ENCODE measurements at places on chromosomes 1 and 21.

- no peak for DNase-seq
Observed at GRCh38 chr21:45632637-45633251, 10.8 kb upstream of the PCBP3 start.

- no peak for DNase-seq
Observed at GRCh38 chr1:62621907-62622306, 24.6 kb downstream of the ANGPTL3 start.

- DNase-seq = no peak
Observed at GRCh38 chr1:214901718-214902117, 180.8 kb upstream of the KCNK2 start.

GRCh38 chr1:179529482-179530195, 46.1 kb downstream of the NPHS2 start:
- no peak for DNase-seq

GRCh38 chr1:94022471-94023189, 98.3 kb downstream of the ABCA4 start:
- DNase-seq = no peak

DNA sequence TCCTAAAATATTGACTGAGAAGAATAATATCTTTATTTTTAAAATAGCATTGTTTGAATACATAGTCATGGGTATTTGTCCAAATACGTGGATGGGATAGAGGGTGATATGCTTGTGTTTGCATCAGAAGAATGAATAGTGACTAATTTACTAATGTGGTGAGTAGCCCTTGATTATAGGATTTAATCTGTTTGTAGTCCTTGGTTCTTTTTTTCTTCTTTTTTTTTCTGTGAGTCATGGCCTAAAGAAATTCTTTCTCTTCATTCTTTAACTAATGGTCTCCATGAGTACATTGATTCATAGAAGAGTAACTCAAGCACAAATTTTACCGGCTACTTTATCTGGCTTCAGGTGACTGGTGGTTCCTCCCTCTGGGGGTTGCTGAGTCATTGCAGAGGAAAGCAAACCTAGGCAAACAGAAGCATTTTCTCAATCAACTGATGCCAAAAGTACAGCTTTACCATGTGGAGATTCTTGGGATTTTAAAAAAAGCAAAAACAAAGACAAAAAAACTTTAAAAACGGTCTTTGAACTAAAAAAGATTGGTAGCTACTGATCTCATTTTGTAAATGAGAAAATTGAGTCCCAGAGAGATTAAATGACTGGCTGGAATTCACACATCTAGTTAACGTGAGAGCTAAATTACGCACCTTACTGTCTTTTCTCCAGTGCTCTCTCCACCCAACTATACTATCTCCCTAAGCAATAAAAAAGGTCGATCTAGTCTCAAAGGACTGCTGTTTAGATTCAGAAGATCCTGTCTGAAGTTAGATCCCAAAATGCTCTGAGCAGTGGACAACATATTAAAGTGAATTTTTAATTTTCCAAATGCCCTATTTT, 40.5 kb downstream of the AK5 start:
- no peak for DNase-seq

- DNase-seq = no peak
Observed at GRCh38 chr1:46812065-46812963, 13.5 kb downstream of the CYP4B1 start.

DNA sequence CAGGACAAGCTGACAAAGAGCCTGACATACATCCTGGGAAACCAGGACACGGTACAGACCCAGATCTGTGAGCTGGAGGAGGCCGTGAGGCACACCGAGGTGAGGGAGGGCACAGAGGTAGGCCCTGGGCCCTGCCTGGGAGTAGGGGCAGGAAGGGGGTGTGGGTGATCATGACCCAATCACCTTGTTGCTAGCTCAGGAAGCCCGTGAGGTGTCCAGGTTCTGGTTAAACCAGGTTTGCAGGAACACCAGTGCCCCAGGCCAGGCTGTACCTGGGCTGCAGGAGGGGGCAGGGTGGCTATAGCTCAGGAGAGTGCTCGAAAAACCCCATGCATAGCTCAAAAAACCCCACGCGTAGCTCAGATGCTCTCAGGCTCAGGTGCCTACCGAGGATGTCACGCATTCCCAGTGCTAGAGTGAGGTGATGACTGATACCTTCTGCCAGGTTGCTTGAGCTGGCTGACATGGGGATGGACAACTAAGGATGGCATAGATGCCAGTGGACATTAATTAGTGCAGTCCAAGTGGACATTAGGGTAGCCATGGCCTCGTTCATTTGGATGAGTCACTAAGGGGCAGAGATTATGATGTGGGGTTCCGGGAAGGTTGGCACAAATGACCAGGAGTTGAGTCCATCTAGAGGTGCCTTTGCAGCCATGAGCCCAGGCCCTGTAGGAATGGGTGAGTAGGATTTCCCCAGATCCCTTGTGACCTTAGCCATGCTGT, 3.7 kb downstream of the TRIM46 start:
- no peak for DNase-seq

GRCh38 chr1:61270761-61271411, 188.5 kb downstream of the NFIA start:
- no peak for DNase-seq

DNA sequence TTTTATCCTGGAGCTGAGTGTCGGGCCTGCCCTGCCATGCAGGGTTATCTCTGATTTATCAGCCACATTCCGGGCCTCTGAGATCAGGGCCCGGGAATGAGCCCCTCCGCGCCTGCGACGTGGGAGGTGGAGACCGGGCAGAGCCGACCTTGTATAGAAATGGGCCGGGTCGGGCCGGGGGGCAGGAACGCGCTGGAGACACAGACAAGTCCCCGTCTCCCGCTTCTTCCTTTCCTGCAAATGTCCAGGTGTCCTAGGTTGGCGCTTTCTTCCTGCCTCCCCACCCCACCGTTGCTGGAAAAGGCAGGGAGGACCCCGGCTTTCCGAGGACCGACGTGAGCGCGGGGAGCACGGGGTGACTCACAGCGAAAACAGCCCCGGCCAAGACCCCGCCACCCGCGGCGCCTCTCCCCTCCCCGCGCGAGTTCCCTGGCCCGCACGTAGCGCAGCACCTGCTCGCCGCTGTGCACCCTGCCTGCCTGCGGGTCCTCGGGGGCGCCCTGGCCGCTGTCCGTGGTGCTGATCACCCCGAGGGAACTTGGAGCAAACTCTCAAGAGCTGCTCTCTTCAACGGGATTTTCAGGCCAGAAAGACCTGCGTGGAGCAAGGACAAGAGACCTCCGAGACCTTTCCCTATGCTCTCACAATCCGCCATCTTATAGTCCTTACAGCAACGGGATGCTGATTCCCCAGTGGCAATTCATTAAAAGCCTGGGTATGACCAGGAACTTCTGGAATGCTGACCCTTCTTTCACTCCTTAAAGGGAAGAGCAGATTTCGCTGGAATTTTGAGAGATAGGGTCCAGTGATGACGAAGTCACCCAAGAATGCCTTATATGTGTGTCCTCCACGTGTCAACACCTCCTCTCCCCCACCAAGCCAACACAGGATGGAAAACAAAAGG, 475 bp upstream of the NPPB start:
- DNase-seq = peak; percentile 13

GRCh38 chr21:29413683-29414082, 115.0 kb downstream of the BACH1 start:
- no peak for DNase-seq

DNA sequence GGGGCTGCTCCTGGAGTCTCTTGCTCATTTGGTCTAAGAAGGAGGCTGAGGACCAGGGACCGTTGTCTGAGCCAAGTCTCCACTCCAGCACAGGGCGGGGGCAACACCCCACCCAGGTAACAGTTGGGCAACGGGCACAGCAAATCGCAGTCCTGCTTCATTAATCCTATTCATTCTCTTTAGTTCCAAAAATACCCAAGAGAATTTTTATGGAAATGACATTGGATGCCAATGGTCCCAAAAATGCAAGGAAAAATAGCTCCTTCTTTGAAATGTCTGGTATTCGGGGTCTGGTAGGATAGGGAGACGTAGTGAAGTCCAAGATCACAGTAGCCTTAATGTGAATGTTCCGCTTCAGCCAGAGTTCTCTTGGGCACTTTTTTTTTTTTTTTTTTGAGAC, 74.0 kb downstream of the ATP5PO start:
- DNase-seq = no peak

GRCh38 chr21:40057331-40057730, 190.1 kb downstream of the PCP4 start:
- DNase-seq = no peak

GRCh38 chr1:234928642-234929041, 200.0 kb downstream of the TOMM20 start:
- no peak for DNase-seq

DNA sequence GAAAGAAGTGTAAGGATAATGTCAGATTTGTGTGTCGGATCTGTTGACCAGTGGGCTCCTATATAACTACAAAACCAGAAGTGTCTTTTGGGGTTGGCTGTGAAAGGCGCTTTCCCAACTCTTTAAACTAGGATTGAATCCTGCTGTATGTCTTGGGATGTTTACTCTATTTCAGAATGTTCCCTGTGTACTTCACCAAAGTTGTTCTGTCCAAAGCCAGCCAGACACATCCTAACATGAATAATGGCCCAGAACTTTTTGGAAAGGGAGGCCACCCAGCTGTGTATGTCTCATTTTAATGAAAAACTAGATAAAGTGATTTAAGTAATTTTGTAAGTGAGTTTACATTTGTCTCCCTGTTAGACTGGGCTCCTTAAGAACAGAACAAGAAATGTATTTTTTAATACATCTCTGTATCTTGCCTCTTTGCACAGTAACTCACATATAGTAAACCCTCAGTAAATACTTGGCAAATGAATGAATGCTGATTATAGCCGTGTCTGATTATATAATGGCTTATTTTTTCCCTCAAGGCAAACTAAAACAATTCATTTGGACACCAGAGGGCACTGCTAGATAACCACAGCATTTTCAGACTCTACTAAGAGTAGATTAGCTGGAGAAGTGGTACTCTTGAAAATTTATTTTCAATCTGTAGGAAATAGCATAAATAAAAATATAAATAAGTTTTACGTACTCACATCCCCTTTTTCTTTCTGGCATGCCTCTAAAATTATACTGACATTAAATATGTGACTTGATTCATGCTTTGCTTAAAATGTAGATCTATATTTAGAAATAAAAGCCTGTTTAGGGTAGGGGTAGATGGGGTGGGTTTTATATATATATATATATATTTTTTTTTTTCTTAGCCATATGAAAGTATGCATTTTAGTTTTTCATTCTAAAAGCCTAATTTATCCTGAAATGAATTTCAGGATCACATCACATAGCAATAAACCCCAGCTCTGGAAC, 23.8 kb downstream of the TSEN15 start:
- DNase-seq = no peak

DNA sequence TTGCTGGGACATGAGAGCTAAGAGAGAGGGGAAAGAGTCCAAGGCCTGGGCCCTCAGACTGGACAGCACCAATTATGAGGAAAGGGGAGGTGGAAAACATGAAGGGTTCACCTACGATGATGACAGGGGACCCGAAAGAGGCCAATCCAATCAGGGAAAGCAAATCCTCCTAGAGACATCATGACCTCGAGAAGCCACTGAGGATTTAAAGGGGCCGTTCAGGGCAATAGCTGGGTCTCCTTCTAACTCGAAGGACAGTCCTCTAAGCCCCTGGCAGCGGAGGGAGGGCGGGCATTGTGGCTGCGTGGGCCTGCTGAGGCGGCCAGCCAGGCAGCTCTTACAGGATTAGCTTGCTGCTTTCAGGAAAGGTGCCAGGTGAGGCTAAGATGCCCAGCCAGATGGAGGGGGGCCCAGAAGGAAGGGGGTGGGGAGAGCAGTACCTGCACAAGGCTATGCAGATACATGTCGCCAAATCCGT, 7.4 kb downstream of the MEF2D start:
- peak; percentile 25 for DNase-seq

- no peak for DNase-seq
Observed at GRCh38 chr1:114117654-114118053, 36.0 kb downstream of the SYT6 start.

DNA sequence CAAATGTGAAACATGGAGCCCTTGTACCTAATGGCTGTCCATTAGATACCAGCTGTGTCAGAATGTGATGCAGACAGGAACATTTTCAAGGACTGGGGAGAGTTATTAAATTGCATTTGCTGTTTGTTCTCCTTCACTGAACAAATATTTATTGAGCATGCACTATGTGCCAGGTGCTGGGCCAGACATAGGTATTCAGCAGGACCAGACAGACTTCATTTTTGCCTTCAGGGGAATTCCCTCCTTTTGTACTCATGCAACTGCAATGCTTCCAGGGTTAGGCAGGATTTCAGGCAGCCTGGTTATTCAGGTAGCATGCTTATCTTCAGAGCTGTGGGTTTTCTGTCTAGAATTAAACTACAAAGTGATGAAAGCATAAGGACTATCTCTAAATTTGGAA, 64.2 kb upstream of the SMYD2 start:
- no peak for DNase-seq

DNA sequence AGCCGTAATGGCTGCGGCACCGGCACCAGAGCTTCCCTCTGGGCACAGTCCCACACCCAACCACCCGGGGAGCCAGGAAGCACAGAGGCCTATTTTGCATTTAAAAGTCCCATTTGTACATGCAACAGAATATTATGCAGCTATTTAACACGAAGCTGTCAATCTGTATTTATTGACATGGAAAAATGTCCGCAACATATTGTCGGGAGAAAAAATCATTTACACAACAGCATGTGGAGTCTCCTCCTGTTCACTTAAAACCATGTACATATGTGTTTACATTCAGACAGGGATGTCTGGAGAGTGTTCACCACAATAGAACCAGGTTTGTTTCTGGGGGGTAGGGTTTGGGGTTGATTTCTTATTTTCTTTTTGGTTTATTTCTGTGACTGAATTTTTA, 63.4 kb upstream of the GRIK3 start:
- no peak for DNase-seq

- DNase-seq = no peak
Observed at GRCh38 chr1:35001743-35002142, 16.6 kb upstream of the TMEM35B start.

GRCh38 chr1:36352125-36352909, 28.9 kb upstream of the EVA1B start:
- no peak for DNase-seq

DNA sequence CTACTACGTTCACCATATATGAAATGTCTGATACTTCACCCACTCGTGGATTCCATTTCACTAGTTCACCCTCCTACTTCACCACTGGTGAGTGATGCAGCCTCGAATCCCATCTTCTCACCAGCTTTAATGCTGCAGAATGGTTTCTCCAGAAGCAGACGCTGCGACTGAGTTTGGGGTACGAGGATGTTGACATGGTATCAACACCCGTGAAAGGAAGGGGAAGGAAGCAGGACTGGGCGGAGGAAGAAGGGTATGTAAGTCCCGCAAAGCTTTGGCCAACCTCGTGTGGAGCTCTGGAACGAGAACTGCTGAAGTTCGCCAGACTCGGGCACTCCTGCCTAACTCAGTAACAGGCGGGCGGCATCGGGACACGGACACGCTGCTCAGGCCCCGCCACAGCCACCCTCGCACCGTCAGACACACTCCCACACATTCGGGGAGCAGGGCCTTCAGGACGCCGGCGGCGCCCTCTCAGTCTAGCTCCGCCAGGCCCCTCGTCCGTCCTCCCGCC, 833 bp upstream of the DIP2A start:
- peak; percentile 60 for DNase-seq

GRCh38 chr21:44943686-44944550, 4.1 kb downstream of the SLX9 start:
- no peak for DNase-seq

GRCh38 chr1:60765204-60765603, 317.2 kb upstream of the NFIA start:
- DNase-seq = no peak

GRCh38 chr1:59291561-59291960, 5.3 kb upstream of the FGGY start:
- DNase-seq = no peak

GRCh38 chr1:52944566-52944965, 17.5 kb downstream of the SCP2 start:
- no peak for DNase-seq

Data from nucleus accumbens (tissue), 56 donors.